Femur (tissue), 1 donor: ENCODE measurements at places on chromosomes 1 and 21.

GRCh38 chr1:226441629-226442028 lies 33.7 kb upstream of the PARP1 start:
- no peak for DNase-seq

GRCh38 chr1:172378109-172378760 lies 42.2 kb upstream of the C1orf105 start:
- DNase-seq, result no peak

DNA sequence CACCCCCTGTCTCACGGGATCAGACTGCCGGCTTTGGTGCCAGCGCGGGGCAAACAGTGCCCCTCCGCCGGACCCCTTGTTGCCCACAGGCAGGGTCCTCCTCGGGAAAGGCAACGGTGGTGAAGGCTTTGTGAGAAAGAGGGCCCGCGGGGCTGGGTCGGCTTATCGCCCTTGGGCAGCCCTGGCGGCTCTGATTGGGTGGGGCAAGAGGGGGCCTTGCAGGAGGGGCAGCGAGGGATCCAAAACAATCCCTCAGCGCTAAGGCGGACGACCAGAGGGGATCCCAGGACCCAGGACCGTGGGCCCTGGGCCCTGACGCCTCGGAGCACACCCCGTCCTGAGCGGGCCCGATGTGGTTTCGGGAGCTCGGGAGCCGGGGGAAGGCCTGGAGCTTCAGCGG lies 3.9 kb upstream of the ZNF678 start:
- DNase-seq, result no peak

DNA sequence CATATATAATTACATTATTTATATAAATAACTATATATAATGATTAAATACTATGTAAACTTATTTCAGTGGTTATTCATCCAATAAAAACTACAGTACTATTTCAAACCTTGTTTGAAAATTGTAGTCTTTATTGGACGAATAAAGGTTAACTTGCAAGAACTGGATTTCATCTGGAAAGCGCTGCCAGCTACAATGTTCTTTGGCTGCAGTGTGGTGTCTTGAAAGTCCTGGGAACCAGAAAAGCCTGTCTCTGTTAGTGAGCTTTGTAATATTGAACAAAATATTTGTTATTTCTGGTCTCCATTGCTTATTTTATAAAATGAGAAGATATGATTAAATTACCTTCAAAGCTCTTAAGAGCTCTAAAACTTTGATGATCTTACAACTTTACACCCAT lies 763.6 kb downstream of the ADGRL2 start:
- DNase-seq, result peak; percentile 37

- DNase-seq, result no peak
Measured at GRCh38 chr1:229478852-229479251, 29.3 kb downstream of the NUP133 start.
